Activated naive CD4-positive, alpha-beta T cell treated with anti-CD3 and anti-CD28 coated beads for 36 hours (primary cell): ENCODE measurements at places on chromosomes 6 and 20.
A peak's percentile ranks its signal among the peaks of the same experiment; 100 is the strongest.

DNA sequence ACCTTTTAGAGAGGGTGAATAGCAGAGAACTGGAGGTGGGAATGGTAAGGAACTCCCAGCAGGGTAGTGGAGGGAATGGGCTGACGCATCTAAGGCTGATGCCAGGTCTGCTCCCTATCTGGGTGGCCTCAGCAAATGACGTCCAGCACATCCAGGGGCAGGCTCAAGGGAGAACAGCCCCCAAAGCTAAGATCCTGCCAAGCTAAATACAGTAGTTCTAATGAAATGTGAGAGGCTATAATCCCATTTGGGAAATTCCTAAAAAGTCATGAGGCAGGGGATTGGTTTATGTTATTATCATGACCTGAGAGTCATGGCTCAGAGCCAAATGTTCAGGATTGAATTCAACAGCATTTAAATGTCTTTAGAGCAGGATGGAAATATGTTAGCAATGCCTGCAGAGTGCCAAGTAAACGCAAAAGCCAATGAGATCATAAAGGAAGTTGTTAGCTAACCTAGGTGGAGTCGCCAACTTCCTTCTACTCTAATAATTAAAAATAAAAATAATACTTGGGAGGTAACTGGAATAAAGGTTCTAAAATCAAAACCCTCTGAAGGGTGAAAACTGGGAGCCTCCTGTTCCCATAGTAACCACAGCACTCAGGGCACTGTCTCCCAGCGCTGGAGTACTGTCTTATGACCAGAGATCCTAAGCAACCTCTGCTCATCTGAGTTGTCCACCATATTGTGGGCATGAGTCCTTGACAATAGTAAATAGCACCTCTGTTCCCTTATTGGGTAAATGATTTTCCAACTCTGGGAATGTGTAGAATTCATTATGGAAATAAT is 34.8 kb downstream of the IYD start:
- no peak for DNase-seq

GRCh38 chr6:152552616-152553209 is 84.4 kb downstream of the SYNE1 start:
- DNase-seq: peak; percentile 37

- no peak for DNase-seq
Measured at GRCh38 chr20:25319241-25320034, 71.2 kb downstream of the ABHD12 start.

DNA sequence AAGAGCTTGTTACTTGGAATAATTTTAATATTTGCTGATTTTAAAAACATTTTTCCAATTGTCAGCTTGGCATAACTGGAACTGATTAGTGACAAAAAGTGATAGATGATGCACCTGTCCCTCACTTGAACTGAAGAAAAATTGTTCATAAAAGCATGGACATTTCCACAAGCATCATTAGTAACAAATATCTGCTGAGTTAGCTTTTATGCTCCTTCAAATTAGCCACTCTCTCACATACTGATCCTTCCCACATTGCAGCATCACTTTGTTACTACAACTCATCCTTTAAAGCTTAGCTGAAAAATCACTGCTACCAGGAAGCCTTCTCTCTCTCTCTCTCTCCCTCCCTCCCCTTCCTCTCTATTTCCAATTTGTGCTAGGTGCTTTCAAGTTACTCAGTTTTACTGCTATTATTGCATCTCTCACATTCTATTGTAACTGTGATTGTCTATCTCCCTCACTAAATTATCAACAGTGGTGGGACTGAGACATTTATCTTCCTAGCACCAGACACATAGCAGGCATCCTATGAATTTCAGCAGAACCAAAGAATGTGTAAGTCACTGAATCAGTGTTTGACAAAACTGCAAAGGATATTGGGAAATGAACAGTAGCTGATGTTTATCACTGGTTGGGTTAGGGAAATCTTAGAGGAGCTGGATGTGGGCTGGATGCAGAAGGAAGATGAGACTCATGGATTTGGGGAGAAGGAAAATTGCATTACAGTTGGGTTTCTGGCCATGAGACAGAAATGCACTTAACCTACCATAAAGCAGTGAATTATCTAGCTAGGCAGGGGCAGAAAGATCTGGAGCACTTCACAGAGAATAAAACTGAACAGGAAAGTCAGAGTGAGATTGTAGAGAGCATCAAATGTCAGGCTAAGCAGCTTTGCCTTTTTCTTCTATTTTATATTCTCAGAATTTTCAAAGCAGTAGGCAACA is 128.4 kb upstream of the PLN start:
- DNase-seq: no peak

GRCh38 chr6:109503327-109504224 is 20.6 kb upstream of the ZBTB24 start:
- no peak for DNase-seq

- DNase-seq: no peak
Measured at GRCh38 chr20:36269507-36269906, 33.2 kb downstream of the AAR2 start.

GRCh38 chr20:61925555-61926252 is 140.0 kb downstream of the TAF4 start:
- DNase-seq: no peak

- DNase-seq: peak; percentile 21
Measured at GRCh38 chr20:36642136-36642535, 3.9 kb downstream of the SLA2 start.
